ENCODE measurements at places on chromosomes 4 and X.

- DNase-seq, result no peak
Measured at GRCh38 chrX:25039036-25039435, 23.3 kb upstream of the ARX start.

DNA sequence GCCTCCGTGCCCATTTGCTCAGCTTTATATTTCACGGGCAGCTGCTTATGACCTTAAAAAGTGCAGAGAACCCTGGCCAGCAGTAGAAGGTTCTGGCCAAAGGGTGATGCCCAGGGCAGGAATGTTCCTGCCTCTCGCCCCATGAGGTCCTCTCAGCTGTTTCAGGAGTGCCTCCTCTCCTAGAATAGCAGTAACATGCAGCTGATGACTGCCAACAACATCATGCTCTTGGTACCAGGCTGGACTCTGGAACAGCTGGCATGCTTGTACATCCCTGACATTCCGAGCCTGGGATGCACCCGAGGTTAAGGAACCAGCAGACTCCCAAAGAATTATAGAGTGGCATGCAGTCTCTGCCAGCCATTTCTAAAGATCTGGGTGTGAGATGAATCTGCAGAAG, 11.7 kb upstream of the TENM3 start:
- no peak for DNase-seq

DNA sequence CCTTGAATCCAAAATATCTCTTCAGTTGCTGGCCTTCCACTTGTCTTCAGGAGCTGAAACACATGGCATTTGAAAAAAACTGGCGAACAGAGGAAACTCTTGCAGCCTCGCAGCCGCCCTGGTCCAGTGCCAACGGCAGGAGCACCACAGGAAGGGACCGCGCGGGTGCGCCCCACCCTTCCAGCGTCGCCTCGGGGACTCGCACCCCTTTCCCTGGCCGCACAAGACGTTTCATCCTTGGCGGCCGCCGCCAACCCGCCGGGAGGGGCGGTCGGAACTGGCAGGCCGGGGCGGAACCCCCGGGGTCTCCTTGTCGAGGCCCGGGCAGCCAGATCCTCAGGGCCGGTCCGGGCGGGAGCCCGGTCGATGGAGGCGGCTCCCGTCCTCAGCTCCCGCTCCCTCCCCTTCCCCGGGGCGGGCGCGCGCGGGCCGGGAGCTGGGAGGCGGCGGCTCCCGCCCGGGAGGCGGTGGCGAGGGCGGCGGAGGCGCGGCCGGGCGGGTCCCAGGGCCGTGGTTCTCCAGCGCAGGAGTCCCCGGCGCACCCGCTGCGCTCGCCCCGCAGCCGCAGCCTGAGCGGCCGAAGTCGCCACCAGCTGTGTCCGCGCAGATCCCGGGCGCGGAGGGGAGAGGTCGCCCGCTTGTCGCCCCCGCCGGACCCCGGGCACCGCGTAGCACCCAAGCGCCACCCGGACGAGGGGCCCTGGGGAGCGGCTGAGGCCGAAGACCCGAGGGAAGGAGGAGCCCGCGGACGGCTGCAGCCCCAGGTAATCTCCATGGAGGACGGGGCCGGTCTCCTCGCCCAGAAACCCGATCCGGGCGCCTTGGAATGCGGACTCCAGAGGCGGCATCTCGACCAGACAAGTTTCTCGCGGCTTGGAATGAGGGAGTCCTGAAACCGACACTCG, 886 bp upstream of the NDST3 start:
- no peak for DNase-seq

- DNase-seq, result no peak
Measured at GRCh38 chrX:85517994-85518718, 138.7 kb upstream of the POF1B start.

- no peak for DNase-seq
Measured at GRCh38 chr4:174669270-174669669, 147.0 kb upstream of the HPGD start.

DNA sequence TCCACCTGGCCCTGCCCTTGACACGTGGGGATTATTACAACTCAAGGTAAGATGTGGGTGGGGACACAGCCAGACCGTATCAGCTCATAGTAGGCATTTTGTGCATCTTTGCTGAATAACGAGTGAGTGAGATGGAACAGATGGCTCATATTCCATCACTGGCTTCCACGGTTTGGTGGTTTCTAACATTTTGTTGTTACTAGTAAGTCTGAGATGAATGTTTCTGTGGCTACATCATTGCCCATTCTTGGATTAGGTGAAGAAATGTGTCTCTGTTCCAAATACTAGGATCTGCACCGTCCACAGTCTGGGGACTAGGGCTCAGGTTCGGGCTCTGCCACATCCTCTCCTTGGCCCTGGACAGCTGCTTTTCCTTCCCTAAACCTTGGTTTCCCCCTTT, 3.6 kb downstream of the ABLIM2 start:
- no peak for DNase-seq

- no peak for DNase-seq
Measured at GRCh38 chrX:133746593-133746992, 238.8 kb downstream of the GPC3 start.

DNA sequence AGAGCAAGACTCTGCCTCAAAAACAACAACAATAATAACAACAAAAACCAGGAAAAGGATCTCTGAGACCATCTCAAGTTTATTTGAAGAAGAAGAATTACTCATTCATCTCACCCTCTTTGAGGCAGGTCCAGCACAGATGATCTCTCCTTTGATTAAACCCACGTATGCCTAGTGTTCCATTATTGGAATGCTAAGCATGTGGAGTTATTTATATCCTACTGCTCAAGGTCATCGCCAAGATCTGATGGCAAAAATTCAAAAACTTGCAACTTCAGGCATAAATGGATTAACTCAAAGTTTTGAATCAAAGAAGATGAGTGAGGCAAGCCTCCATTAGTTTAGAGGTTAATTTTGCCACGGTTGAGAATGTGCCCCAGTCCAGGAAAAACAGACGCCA, 184.2 kb downstream of the DHRSX start:
- no peak for DNase-seq

- DNase-seq, result no peak
Measured at GRCh38 chrX:84340968-84341367, 153.0 kb upstream of the RPS6KA6 start.

GRCh38 chr4:52982255-52982945, 120.3 kb downstream of the RASL11B start:
- DNase-seq, result no peak

- no peak for DNase-seq
Measured at GRCh38 chr4:5256421-5256820, 205.1 kb downstream of the STK32B start.

DNA sequence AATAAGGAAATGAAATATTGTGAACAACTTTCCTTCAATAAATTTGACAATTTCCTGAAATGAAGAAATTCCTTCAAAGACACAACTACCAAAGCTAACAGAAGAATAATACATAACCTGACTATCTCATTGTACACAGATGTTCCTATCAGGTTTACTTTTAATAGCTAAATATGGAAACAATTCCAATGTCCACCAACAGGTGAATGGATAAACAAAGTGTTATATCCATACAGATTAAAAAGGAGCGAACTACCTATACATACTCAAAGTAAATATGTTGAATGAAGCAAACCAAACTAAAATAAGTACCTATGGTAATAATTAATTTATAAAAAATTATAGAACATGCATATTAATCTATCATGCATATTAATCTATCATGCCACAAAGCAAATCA, 554.9 kb downstream of the PPP4R3C start:
- no peak for DNase-seq

- no peak for DNase-seq
Measured at GRCh38 chrX:68829582-68830418, 979 bp downstream of the EFNB1 start.

- DNase-seq, result no peak
Measured at GRCh38 chr4:147749811-147750321, 18.0 kb downstream of the ARHGAP10 start.

DNA sequence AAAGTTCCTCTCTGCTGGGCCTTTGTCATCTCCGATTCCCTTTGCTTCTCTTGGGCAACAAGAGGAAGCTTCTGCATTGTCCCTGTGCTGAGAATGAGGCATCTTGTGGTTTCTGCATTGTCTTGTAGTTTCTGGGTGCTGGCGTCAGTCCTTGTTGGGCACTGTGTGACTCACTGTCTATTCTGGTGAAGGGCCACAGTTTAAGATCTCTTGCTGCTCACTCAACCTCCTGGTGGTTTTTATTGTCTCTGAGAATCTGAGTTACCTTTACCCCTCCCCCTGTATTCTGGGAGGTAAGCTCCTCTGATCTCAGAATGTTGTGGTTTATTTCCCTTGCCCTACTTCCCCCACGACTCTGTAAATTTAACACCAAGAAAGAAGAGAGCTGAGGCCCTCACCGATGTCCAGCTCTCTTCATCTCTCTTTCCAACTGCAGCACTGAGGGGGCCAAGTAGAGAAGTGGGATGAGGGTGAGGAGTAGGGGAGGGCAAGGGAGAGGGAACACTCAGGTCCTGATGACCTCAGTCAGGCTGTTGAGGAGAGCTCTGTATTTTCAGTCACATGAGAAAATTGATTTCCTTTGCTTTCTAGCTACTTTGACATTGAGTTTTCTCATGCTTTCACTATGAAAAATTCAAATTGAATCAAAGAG, 441.6 kb upstream of the PITX2 start:
- DNase-seq, result no peak

DNA sequence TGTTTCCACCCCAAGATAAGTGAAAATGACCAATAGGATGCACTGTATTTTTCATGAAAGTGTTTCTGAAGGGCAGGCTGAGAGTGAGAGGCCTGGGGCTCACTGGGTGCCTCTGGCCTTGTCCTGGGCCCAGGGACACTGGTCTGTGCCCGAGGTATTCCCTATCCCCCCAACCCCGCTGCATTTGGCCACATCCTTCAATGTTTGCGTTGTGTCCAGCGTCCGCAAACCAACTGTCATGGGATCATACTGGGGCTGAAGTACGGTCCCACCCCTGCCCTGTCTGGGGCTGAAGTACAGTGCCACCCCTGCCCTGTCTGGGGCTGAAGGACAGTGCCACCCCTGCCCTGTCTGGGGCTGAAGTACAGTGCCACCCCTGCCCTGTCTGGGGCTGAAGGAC, 22.0 kb upstream of the MSANTD1 start:
- DNase-seq, result no peak

Measured in stimulated activated CD4-positive, alpha-beta T cell treated with anti-CD3 and anti-CD28 coated beads, Interleukin-4, amount 100 ng/mL, for 4 hours (primary cell).